ENCODE measurements at places on chromosomes 12 and 14.

DNA sequence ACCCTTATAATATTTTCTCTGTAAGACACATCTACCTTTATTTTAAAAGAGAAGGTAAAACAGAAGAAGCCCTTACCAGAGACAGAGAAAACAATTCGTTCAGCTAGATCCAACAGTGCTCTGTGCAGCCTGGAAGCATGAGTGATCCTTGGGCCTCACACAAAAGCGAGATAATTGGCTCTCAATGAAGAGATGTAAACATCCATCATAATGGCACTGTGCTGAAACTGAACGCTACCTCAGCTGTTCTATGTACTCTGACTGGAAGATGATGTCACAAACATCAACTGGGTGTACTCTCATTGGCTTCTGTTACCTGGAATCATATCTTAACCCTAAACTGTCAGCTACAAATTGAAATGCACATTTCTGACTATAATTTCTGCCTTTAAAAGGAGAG, at the start of gene MGAT4C:
MGAT4C (minus strand) TSS at position 229 of the 400 bp plus-strand sequence.
- no peak for DNase-seq

DNA sequence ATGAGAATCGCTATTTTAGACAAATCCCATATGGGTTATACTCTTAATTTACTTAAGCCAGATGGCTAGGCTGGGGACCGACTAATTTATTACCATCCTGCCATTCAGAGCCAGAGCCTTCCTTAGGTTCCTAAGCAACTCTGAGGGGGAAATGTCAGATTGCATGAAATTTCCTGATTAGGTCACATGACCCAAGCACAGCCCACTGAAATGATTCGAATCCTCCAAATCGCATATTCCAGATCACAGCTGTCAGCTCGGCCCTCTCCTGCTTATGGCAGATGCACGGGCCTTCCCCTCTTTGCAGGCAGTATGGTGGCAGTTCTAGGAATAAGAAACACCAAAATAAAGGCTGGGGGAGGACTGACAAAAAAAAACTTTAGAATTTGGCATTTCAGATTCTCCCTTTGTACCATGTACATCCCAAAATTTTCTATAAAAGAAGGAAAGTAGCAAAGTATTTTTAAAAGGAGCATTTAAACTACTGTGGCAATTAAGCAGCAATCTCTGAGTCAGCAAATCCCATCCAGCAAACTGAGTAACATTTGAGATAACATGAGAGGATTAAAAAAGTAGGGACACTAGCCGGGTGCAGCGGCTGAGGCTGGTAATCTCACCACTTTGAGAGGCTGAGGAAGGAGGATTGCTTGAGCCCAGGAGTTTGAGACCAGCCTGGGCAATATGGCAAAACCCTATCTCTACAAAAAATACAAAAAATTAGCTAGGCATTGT, 30.5 kb upstream of the NUDT4 start:
- no peak for DNase-seq

- DNase-seq, result no peak
Observed at GRCh38 chr14:56657604-56658003, 78.0 kb downstream of the TMEM260 start.

GRCh38 chr14:65336191-65336591, 76.3 kb upstream of the FUT8 start:
- no peak for DNase-seq

- DNase-seq, result no peak
Observed at GRCh38 chr12:40104461-40105264, 1.2 kb downstream of the SLC2A13 start.

DNA sequence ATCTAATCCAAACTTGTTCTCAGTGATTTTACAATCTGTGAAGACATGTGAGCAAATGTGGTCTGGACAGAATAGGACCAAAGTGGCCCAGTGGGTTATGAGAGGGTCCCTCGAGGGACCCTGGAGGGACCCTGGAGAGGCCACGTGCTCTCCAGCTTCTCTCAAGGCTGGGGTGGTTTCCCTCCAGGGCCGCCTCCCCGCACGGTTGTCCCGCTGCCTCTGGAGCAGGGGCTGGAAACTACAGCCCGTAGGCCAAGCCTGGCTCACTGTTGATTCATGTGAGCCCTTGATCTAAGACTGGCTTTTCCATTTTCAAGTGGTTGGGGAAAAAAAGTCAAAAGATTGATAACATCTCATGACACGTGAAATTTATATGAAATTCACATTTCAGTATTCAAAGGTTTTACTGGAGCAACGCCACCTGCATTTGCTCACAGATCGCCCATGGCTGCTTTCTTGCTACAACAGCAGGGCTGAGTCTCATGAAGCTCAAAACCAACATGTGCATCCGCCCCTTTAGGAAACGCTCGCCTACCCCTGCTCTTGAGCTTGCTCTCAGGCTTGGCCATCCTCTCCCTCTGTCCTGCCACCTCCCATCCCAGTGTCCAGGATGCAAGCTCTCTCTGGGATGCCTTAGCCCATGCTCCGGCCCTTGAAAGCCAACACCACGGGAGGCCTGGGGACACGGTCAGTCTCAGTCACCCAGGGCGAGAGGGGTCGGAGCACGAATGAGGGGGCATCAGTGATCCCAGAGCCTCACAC, 12.1 kb upstream of the LRTM2 start:
- DNase-seq, result no peak

DNA sequence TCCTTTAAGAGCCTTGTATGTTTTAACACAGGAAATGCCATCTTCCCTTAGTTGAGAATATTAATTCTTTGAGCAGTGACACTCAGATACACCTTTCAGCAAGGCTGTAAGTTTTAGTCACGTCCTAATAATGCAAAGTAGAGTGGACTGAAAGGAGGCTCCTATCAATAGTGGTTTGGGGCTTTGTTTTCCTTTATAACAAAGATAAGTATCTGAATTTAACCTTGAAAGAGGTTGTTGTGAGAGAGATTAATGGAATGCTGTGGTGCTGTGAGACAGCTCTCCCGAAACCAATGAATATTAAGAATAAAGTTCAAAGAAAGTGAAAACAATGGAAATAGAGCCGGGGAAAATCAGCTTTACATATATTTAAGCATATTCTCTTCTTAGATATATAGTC, 259.6 kb downstream of the ERC1 start:
- DNase-seq, result no peak

DNA sequence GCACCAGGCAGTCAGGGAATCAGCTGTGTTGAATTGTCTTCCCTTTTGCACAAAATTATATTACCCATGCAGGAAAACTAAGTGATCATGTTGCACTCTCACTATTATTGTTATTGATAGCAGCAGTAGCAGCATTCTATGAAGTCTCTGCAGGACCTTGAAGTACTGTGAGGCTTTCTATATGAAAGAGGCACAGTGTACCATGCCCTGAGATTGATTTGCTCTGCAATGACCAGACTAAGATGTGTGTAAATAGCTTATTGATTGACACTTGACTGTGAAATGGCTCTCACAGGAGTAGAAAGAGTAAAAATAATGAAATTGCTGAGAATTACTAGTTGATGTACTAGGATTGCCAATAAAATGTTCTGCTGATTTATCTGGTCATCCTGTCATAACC, 99.9 kb downstream of the KICS2 start:
- DNase-seq, result no peak

DNA sequence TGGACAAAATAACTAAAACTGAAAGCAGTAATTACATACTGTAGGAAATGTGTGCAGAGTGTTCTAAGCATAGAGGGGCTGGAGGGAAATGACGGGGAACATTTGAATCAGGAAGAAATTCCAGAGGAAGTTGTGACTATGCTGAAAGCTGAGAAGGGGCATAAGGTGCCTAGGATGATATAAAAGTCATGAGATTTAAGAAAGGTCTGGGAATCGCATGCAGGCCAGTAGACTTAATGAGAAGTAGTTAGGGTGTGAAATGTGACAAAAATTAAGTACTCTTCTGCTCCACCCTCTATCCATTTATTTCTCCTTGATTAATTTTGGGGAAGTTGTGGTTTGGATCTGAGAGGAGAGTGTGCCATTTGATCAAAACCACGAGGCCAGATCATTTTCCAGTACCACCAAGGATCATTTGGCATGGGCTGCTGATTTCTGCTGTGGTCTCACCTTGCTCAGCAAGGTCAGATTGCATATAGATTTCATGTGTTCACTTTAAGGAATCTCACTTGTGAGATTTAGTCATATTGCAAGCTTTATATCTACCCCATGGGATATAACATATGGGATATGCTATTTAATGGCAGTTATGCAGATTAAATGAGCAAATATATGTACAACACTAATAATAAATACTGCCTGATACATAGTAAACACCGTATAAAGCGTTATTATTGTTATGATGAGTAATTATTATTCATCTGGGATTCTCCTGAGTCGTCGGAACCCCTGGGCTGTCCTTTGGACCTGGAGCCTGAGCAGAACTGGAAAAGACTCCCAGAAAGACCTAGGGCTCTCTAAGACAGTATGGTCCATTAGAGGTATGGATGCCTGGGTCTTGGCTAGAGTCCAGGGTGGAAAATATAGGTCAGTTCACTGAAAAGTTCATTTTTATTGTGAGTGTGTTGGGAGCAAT, 72.3 kb downstream of the SRGAP1 start:
- no peak for DNase-seq

GRCh38 chr12:79689061-79689476, 1.7 kb downstream of the PAWR start:
- no peak for DNase-seq

DNA sequence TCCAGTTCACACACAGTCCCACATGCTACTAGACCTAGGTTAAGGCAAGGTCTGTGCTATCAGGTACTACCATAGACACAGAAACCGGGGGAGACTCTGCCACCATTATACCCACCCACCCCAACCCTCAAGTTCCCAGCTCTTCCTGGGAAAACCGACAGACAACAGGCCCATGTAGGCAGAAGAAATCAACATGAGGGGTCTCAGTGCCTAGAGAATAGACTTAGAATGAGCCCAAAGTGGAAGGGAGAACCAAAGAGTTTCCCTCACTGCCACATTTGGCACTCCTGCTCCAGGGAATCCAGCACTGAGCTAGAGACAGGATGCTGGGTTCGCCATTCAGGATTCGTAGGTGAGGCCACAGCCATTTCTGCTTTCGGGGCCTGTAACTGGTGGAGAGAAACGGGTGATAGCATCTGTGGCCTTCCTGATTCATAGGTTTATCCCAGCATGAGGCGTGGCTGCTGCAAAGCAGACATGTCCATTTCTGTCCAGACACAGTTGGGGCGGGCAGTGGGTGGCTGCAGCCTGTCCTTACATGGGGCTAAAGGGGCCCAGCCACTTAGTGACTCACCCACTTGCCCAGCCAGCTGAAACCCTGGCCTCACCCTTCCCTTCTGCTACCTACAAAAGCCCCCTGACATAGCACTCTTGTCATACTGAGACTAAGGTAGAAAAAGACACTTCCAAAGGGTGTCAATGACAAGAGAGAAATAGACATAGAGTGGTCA, 69.4 kb downstream of the IRF2BPL start:
- DNase-seq, result no peak

DNA sequence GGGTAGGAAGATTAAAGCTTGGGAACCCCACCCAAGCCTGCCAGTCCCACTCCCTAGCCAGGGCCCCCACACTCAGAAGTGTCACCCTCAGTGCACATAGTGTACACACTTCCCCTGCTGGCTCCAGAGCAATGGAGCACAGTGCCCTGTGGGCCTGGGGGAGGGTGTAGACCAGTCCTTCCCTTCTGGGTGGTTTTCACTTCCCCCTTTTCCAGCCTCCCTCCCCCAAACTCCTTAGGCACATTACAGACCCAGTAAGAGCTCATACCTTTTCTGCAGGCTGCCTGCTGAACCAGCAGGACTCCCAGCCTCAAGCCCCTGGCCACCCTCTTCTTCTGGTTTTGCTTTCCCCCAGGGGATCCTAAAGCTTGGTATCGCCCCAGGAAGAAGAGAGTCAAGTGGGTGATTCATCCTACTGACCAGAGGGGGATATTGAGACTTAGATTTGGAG, at the start of gene ZNF385A:
ZNF385A (minus strand) TSS at position 143 of the 451 bp plus-strand sequence. CDS start 219 bp downstream, outside the sequence.
- no peak for DNase-seq

- DNase-seq, result peak; percentile 75
Observed at GRCh38 chr14:49865431-49865859, 12.9 kb upstream of the NEMF start.
